ENCODE measurements at places on chromosomes 4 and X.

- peak; percentile 75 for DNase-seq
These were observed 2.5 kb upstream of the HTRA3 start for GRCh38 chr4:8267077-8267476.

- DNase-seq, result peak; percentile 37
These were observed 407 bp downstream of the IL13RA1 start for GRCh38 chrX:118727686-118728339.

GRCh38 chr4:181677201-181677600, 566.0 kb upstream of the TENM3 start:
- no peak for DNase-seq

DNA sequence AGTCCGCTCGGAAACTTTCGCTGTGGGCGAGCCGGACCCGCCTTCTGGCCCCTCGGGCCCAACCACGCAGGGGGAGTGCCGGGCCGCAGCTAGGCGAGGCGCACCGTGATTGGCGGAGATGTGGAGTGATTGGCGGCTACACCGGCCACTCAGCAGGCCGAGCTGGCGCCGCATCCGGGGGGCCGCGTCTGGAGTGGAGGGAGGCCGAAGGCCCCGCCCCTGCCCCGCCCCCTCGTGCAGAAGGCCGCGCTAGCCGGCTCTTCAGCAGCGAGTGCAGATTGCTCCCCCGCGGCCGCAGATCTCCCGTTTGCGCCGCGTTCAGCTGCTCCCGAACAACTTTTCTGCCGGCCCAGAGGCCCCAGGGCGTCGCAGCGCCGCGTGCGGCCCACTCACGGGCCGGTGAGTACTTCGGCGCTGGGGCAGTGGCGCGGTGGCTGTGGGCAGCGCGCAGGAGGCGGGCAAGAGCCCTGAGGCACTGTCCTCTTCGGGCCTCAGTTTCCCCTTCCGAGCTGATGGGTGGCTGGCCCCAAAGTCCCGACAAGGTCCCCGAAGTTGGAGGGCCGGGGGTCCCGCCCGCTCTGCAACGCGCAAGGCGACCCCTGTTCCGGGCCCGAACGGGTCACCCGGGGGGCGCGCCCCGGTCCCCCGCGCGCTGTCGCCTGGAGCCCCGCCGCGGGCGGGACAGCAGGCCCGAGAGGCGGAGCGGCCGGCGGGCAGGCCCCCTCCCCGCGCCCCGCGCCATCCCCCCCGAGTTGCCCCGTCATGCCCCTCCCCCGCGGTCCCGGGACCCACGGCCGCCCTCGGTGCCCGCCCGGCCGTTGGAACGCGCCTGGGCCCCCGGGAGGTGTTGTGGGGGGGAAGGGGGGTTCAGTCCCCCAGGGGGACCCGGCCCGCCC, at the start of gene WFS1:
TSS of gene WFS1 (plus strand) at position 235 of the 896 bp plus-strand sequence. CDS start 7,606 bp downstream, outside the sequence.
- DNase-seq, result peak; percentile 96

- DNase-seq, result no peak
These were observed 408.6 kb upstream of the ACTRT1 start for GRCh38 chrX:128460835-128461234.

DNA sequence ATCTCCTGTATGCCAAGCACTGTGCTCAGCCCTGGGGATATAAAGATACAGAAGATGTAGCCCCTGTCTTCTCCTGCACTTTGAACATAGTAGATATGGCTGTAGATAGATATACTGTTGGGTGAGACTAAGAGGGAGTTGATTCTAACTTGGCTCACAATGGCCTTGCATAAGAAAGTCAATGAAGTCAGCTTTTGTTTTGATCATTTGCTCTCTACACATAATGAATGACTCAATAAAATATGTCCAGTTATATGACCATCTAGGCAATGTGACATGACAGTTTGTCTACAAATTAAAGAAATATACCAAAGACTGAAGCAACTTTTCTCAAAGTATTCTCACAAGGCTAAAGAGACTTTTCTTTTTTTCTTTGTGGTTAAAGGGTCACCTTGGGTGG, 147.6 kb upstream of the DIPK2B start:
- no peak for DNase-seq

DNA sequence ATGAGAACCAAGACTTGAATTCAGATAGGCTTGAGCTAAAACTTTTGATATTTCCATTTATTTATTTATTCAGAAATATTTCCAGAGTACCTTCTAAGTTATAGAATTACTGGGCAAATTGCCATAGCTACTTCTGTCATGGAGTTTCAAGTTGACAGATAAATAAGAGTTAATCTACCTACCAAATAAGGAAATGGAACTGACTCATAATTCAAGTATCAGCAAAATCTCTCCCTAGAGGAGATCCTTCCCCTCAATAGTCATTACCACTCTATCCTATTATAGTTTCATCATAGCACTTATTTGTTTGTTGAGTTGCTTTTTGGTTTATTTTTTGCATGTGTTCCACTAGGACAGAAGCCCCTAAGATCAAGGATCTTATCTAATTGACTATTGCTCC, 48.8 kb upstream of the CCSER1 start:
- DNase-seq, result peak; percentile 77

DNA sequence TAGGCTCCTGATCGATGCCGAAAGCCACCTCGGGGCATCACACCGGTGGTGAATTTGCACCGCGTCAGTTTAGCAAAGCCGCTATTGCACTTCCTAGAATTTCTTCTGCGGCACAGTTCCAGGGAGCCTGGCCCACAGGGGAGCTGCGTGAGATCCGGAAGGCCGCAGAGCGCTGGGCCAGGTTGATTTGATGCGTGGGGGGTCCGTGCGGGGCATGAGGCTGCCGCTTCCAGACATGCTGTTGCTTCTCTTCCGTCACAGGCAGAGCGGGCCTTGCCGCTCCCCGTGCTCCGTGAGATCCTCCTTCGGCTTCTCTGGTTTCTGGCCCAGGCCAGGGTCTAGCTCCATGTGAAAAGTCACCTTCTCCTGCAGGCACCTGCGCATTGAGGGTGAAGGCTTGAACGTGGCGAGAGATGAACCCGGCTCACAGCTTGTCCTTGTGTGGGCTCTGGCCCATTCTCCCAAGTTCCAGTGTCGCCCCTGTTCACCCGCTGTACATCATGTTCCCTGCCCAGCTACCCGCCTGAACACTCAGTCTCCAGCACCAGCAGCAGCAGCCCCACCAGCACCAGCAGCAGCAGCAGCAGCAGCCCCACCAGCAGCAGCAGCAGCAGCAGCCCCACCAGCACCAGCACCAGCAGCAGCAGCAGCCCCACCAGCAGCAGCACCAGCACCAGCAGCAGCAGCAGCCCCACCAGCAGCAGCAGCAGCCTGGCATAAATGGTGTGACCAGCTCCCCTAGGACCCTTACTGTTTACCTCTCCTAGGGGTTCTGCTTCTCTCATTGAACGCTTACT, 131.2 kb downstream of the TRIML1 start:
- no peak for DNase-seq

- DNase-seq, result no peak
These were observed 339.2 kb upstream of the AADAT start for GRCh38 chr4:170428929-170429328.

- peak; percentile 41 for DNase-seq
These were observed 8.6 kb upstream of the PDHA1 start for GRCh38 chrX:19334945-19335626.

DNA sequence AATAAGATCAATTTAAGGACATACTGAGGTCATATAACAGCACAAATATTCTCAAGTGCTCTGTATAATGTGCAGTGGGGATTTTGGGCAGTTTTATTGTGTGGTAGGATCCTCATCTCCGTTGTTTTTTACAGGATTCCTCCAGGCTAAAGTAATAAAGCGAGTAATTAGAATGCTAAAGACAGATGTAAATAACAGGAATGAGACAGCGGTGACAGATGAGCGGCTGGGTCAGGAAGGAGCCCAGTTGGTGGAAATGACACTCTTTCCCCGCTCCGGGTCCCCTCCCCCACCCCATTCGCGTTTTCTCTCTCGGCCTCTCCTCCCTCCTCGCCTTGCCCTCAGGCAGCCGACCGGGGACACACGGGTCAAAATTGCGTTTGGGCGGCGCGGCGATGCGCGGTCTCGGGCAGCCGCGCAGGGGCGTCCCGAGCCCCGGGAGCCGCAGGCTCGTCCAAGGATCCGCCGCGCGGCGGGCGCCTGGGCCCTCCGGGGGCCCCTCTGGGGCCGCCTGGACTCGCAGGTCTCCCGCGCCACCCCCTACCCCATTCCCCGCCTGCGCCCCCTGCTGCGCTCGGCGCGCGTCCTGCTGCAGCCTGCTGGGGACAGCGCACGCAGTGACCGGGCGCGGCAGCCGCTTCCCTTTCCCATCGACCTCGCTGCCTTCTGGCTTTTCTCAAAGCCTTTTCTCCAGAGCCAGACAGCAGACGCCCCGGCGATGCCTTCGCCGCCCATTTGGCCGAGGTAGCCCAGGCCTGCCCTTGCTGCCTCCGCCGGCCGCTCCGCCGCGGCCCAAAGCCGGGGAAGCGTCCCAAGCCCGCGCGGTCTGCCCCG, 16.2 kb downstream of the POU4F2 start:
- DNase-seq, result no peak

DNA sequence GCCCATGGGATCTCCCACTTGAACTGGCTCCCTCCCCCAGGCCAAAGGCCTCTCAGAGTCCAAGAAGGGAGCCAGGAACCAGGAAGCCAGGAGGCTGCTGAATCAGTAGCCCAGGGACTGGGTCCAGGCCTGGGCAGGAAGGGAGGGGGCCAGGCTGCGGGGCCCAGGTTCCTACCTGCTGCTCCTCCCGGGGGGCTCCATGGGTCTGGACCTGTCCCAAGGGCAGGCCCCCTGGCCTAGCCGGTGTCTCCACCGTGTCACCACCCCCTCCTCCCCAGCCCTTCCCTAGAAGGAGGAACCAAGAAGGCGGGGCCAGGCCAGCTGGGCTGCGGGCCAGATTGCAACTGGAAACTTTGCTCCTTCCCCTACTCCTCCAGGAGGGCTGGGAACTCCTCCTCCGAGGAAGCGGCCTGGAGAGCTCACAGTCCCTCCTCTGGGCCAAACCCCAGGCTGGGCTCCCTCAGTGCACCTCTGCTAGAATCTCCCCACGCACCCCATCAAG, at the start of gene IQSEC2:
TSS of gene IQSEC2 (minus strand) at position 264 of the 502 bp plus-strand sequence.
- DNase-seq, result peak; percentile 46

GRCh38 chrX:111661241-111661640, 19.7 kb upstream of the ALG13 start:
- peak; percentile 13 for DNase-seq

- no peak for DNase-seq
These were observed 118.1 kb downstream of the WDFY3 start for GRCh38 chr4:84848432-84848831.

- DNase-seq, result peak; percentile 11
These were observed 63.2 kb downstream of the QDPR start for GRCh38 chr4:17448689-17449088.

GRCh38 chr4:106628586-106629267, 260.1 kb upstream of the GIMD1 start:
- no peak for DNase-seq

DNA sequence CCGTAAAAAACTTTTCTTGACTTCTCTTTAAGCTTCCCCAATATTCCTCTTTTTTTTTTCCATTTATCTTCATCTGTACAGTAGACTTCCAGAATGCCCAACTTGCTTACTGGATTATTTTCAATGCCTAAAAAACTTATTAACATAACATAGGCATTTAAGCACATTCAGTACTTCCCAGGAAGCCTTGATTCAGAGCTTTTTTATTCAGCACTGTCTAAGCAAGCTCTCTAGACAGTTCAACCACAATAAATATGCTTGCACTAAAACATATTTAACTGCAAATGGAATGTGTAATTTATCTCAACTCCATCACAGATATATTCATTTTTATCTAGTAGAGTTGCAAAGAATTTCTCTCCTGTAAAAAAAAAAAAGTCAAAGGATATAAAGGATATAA, 997.8 kb downstream of the ARAP2 start:
- no peak for DNase-seq

DNA sequence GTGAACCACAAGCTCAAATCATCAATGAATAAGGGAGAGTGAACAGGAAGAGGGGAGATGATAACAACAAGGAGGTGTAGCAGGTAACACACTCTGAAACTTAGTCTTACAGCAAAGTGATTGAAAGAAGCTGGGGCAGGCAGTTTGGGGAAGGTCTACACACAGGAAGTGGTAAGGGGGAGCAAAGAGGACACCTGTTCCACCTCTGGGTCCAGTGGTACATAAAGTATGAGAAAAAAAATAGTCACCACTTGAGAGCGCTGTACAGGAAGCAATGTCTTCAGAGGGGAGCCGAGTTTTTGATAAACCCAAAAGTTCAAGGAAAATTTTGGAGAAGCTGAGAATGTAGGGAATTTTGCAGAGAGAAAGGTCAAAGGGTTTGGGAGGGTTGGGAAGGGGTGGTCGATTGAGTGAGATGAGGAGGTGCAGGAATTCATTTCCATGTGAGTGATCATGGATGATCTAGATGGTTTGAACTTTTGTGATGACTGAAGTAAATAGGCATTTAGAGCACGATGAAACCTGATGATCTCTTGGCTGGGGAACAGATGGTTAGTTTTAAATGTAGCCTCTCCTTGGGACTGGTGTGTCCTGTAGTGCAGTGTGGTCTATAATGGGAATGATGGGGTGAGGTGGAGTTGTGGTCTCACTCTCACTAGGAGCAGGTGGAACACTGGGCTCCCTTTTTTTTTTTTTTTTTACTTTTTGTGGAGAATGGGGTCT, 142.0 kb downstream of the RBMX2 start:
- no peak for DNase-seq

DNA sequence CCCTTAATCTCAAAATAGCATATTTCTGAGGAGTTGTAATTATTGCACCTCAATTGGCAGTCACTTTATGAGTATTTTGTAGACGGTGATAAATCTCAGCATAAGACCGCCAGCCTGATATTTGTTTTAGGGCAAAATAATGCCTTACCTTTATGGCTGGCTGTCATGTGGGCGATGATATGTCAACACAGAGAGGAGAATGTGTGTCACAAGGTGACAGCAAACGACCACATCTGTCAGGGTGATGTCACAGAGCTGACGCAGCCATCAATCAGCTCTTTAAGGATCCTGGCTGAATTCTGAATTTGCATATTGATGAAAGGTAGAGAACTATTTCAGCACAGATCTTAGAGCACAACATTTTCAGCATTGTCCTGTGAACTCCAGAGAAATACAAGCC, 209.7 kb downstream of the CEP135 start:
- no peak for DNase-seq

- DNase-seq, result no peak
These were observed 17.1 kb upstream of the RAI2 start for GRCh38 chrX:17878028-17878670.

DNA sequence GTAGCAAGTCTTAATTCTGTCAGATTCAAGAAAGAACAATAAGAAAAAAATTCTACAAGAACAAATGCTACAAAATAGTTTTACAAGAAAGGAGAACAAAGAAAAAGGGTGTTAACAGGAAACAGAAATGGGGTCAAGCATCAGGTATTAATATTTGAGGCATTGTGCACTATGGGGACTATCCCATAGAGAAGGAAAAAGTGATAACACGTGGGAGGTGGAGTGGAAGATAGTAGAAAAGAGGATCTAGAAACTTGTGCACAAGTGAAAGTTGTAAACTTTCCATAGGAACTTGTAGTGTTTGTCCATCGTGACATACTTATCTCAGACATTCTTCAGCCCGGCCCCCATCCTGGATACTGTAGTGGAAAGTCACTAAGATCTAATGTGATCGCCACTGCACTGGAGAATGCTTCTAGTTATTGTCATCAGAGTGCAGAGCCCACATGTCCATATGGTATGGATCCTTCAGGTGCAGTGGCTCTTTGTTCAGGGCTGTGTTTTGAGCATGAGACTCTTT, 15.4 kb upstream of the NFXL1 start:
- DNase-seq, result no peak

- DNase-seq, result no peak
These were observed 1.0 kb upstream of the CLDN22 start for GRCh38 chr4:183321079-183321478.

- DNase-seq, result no peak
These were observed 2616.0 kb downstream of the ARAP2 start for GRCh38 chr4:33628296-33628695.

- no peak for DNase-seq
These were observed 72.3 kb downstream of the PRKG2 start for GRCh38 chr4:81142744-81143143.

All from inflammatory macrophage (primary cell).